HCT116 (cell line): ENCODE measurements at places on chromosomes 3 and 15. TPM values are rescaled to one million over a fixed set of nuclear protein-coding genes. Genes with fewer than 3 reads are reported as not detected.

- no peaks in the 10 kb centered on the region for H3K27me3 ChIP-seq
- H3K36me3 ChIP-seq: no peaks in the 10 kb centered on the region
- H3K27ac ChIP-seq: peak within 1 kb of the TSS; percentile 88
Observed at GRCh38 chr3:66038726-66039589, at the start of gene MAGI1. MAGI1 (minus strand) TSS chr3:66038918; CDS start chr3:66038308, 610 bp downstream.

- H3K4me1 ChIP-seq: no peaks in the 10 kb centered on the region
- no peak for DNase-seq
- no peak overlapping the region for H3K27ac ChIP-seq
- H3K36me3 ChIP-seq: no peaks in the 10 kb centered on the region; the same call in 1 of the 2 replicates
Observed at GRCh38 chr3:13405614-13406013, 14.5 kb downstream of the NUP210 start.

DNA sequence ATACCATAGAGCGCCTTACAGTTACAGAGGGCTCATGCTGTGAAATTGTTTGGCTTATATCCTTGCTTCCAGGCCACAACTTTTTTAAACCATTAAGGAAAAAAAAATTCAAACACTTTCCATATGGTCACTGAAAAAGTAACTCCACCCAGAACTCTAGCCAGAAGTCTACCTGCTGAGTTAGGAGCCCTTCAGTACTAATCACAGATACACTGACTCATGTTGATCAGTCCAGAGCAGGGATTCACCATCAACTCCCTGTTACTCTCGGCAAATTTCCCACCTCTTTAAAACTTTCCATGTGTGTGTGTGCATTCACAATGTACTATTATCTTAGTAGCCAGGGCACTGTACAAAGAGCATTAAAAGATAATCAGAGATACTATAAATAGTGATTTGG, 372.8 kb downstream of the MAGI1 start:
- H3K4me1 ChIP-seq: no peaks in the 10 kb centered on the region
- H3K27me3 ChIP-seq: no peaks in the 10 kb centered on the region
- no peaks in the 10 kb centered on the region for H3K36me3 ChIP-seq
- no peak overlapping the region for H3K27ac ChIP-seq

- H3K4me1 ChIP-seq: no peaks in the 10 kb centered on the region; the same call in 1 of the 2 replicates
- DNase-seq: no peak
- no peaks in the 10 kb centered on the region for H3K27me3 ChIP-seq
- H3K36me3 ChIP-seq: no peaks in the 10 kb centered on the region
Observed at GRCh38 chr15:99474909-99475753, 90.7 kb upstream of the MEF2A start.

- no peaks in the 10 kb centered on the region; the same call in 1 of the 2 replicates for H3K27me3 ChIP-seq
- peaks cover 5% of the 10 kb centered on the region; the same call in 1 of the 2 replicates for H3K4me1 ChIP-seq
- no peak for DNase-seq
Observed at GRCh38 chr15:39511916-39512260, 69.0 kb upstream of the THBS1 start.

- no peak overlapping the region for H3K4me3 ChIP-seq
- DNase-seq: no peak
- H3K27ac ChIP-seq: no peak overlapping the region
- no peaks in the 10 kb centered on the region for H3K36me3 ChIP-seq
- no peaks in the 10 kb centered on the region for H3K27me3 ChIP-seq
Observed at GRCh38 chr3:107589454-107589853, 66.7 kb downstream of the BBX start.

DNA sequence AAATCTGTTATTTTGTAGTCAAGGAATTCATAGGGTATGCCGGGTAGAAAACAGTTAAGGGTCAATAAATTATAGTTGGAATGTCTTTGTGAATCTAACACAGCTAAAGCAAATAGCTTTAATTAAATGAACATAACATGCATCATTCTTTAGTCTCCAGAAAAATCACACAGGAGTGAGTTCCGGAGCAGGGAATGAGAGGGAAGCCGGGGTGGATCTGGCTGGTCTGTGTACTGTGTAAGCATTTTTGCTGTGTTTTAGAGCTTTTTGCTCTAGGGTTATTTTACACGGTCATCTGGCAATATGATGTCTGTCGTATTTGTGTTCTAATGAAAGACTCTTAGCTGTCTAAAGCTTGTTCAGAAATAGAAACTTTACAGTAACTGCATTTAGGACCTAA, 57.5 kb downstream of the MED12L start:
- H3K4me3 ChIP-seq: no peak overlapping the region
- H3K36me3 ChIP-seq: no peaks in the 10 kb centered on the region
- no peak overlapping the region for H3K27ac ChIP-seq
- no peaks in the 10 kb centered on the region for H3K27me3 ChIP-seq

- H3K27me3 ChIP-seq: no peaks in the 10 kb centered on the region
- no peak overlapping the region for H3K27ac ChIP-seq
- no peaks in the 10 kb centered on the region for H3K36me3 ChIP-seq
- peak; percentile 65 for DNase-seq
- no peaks in the 10 kb centered on the region for H3K4me1 ChIP-seq
- H3K4me3 ChIP-seq: no peak overlapping the region
Observed at GRCh38 chr15:63093486-63094205, 28.0 kb upstream of the LACTB start.

DNA sequence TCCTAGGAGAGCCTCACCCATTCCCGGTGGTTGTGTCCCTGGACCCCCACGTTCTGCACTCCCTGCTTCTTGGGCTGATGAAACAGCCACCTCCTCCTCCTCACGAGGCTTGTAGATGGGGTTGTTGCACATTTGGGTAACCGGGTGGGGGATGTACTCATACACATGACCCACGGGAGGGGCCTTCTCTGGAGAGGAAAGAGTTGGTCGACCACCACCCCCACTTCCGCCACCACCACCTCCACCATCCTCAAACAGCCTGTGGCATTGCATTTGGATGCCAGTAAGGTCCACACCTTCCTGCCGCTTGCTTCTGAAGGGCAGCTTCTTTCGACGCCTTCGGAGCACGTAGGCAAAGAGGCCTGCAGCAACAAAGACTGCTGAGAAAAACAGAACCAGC, 7.7 kb downstream of the SLITRK3 start:
- no peak overlapping the region for H3K4me3 ChIP-seq
- H3K27me3 ChIP-seq: no peaks in the 10 kb centered on the region
- H3K27ac ChIP-seq: no peak overlapping the region
- no peak for DNase-seq

GRCh38 chr15:94917068-94917467, 685.7 kb downstream of the MCTP2 start:
- H3K4me1 ChIP-seq: no peaks in the 10 kb centered on the region
- no peak for DNase-seq
- no peak overlapping the region for H3K27ac ChIP-seq
- no peak overlapping the region for H3K4me3 ChIP-seq
- H3K36me3 ChIP-seq: no peaks in the 10 kb centered on the region

DNA sequence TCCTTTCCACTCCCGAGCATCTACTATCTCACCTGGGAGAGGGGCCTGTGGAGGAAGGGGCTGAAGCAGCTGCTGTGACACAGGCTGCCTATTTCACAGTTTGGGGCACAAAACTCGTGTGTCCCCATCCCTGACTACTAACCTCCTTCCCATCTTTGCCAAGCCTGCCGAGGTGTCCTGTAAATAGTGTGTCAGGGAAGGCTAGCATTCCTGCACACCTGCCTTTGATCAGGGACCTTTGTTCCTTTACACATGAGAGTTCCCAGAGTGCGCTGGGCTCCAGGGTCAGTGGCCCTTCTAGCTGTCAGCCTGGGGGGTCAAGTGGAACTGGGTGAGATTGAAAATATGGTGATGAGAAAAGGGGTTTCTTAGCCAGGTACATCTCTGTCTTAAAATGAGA, 13.0 kb upstream of the TF start:
- no peaks in the 10 kb centered on the region for H3K27me3 ChIP-seq
- no peak overlapping the region for H3K27ac ChIP-seq
- no peaks in the 10 kb centered on the region for H3K4me1 ChIP-seq
- no peaks in the 10 kb centered on the region for H3K36me3 ChIP-seq

- H3K36me3 ChIP-seq: no peaks in the 10 kb centered on the region
- DNase-seq: no peak
- no peaks in the 10 kb centered on the region; the same call in 1 of the 2 replicates for H3K4me1 ChIP-seq
- H3K27me3 ChIP-seq: no peaks in the 10 kb centered on the region
Observed at GRCh38 chr3:27487383-27487782, 3.2 kb upstream of the SLC4A7 start.

- no peak for DNase-seq
- H3K27ac ChIP-seq: no peak overlapping the region
- peaks cover 5% of the 10 kb centered on the region; the same call in 1 of the 2 replicates for H3K27me3 ChIP-seq
- H3K4me1 ChIP-seq: peaks cover 11% of the 10 kb centered on the region
- no peak overlapping the region for H3K4me3 ChIP-seq
Observed at GRCh38 chr3:134003066-134003465, 26.7 kb downstream of the SLCO2A1 start.

DNA sequence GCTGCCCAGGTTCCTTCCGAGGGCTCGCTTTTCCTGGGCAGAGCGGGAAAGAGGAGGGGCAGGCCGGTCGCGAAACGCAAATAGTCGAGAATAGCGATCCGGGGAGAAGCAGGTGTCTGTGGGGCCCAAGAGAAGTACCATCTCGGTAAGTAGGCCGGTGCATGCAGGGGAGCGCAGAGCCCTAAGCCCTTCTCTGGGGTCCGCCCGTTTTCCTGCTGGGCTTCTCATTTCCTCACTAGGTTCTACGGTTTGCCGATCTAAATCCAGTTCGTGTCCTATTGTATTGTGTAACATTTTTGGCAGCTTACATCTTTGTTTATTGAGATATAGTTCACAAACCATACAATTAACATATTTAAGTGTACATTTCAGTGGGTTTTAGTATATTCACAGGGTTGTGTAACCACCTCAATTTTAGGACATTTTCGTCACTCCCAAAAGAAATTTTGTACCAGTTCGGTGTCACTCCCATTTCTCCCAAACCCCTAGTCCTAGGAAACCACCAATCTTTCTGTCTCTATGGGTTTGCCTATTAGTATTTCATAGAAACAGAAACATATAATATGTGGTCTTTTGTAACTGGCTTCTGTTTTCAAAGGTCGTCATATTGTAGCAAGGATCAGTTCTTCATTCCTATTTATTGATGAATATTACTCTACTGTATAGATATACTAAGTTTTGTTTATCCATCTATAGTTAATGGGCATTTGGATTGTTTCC, 6.8 kb upstream of the TRIM69 start:
- H3K27me3 ChIP-seq: no peaks in the 10 kb centered on the region
- DNase-seq: no peak
- peak overlapping the region; percentile 93 for H3K27ac ChIP-seq
- H3K4me3 ChIP-seq: peak overlapping the region; percentile 58

DNA sequence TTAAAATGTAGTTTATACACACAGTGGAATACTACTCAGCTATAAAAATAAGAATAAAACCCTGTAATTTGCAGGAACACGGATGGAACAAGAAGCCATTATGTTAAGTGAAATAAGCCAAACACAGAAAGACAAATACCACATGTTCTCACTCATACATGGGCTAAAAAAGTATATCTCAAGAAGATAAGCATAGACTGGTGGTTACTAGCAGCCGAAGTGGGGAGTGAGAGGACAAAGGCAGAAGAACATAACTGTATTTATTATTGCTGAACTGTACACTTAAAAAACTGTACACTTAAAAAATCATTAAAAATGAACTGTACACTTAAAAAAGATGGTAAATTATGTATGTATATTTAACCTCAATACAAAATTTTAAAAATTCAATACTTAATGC, 11.0 kb downstream of the UBE3A start:
- no peaks in the 10 kb centered on the region for H3K27me3 ChIP-seq
- H3K36me3 ChIP-seq: no peaks in the 10 kb centered on the region
- H3K4me1 ChIP-seq: no peaks in the 10 kb centered on the region
- no peak overlapping the region for H3K27ac ChIP-seq
- no peak for DNase-seq

DNA sequence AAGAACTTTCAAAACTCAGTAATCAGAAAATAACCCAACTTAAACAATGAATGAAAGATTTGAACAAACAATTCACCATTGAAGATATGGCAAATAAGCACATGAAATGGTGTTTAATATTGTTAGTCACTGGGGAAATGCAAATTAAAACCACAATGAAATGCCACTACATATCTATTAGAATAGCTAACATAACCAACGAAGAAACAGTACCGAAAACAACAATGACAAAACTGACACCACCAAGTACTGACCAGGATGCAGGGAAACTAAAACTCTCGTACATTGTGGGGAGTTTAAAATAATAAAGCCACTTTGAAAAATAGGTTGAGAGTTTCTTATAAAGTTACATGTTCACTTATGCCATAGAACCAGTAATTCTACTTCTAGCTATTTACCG, 69.1 kb downstream of the KBTBD8 start:
- no peaks in the 10 kb centered on the region for H3K36me3 ChIP-seq
- no peaks in the 10 kb centered on the region for H3K4me1 ChIP-seq
- no peak overlapping the region for H3K4me3 ChIP-seq
- no peak for DNase-seq

DNA sequence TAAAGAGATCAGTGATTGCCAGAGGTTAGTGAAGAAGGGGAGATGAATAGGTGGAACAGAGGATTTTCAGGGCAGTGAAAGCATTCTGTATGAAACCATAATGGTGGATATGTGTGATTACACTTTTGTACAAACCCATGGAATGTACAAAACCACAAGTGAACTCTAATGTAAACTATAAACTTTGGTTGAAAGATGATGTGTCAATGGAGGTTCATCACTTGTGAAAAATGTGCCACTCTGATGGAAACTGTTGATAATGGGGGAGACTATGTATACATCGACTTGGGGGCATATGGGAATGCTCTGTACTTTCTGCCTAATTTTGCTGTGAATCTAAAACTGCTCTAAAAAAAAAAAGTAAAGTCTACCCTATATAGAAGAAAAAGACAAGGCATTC, 68.7 kb upstream of the ARHGEF3 start:
- H3K27ac ChIP-seq: no peak overlapping the region
- H3K27me3 ChIP-seq: no peaks in the 10 kb centered on the region
- H3K36me3 ChIP-seq: no peaks in the 10 kb centered on the region
- no peak overlapping the region for H3K4me3 ChIP-seq
- H3K4me1 ChIP-seq: peaks cover 13% of the 10 kb centered on the region; the same call in 1 of the 2 replicates

The ITIH1 gene
- total RNA-seq: 0.37 TPM

The DYNLT2B gene
- 9.7 TPM for total RNA-seq

The ABI3BP gene
- 0.15 TPM for total RNA-seq

The LRRIQ4 gene
- total RNA-seq: not detected

The SCAANT1 gene
- total RNA-seq: not detected

The ANKRD28 gene
- 47.5 TPM for total RNA-seq

The RHOV gene
- 6.0 TPM for total RNA-seq

The SCN5A gene
- total RNA-seq: 11.5 TPM

The TMIE gene
- total RNA-seq: 0.74 TPM

The GOLGA6L4 gene
- 3.2 TPM for total RNA-seq
